Activated naive CD4-positive, alpha-beta T cell treated with anti-CD3 and anti-CD28 coated beads, Interleukin-2, amount 50 U/mL, for 16 hours (primary cell): ENCODE measurements at places on chromosomes 1 and 21.

DNA sequence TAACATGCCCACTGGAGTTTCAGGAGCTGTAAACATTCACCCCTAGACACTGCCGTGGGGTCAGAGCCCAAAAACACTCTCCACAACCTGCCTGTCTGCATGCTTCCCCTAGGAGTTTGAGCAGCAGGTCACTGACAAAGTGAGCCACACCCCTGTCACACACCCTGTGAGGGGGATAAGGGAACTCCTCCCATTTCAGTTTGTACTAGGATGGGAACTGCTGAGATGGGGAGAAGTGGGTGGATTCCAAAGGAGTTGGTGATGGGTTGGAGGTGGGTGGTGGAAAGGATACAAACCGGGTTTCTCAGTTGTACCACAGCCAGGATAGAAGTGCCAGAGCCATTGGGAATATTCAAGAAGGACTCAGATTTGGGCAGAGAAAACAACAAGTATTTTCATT, 140.2 kb downstream of the MIS18A start:
- no peak for DNase-seq

DNA sequence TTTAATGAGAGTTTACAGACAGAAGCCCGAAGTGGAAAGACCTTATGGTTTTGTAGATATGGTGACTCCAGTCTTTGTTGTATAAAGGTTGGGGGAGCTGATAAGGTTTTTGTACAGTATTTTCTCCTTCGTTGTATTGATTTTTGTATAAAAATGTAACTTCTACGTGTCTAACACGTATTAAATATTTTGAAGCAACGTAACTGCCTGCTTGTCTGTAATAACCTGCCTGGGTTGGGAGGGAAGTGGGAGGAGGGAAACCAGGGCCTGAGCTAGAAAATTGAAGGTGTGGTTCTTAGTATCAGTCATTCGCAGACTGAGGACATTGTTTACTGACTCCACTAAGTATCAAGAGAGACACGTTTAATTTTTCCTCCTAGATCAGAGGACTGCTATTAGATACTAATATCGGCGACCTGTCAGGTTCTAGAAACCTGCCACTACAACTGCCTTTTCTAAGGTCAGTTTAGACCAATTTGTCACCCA, 2.2 kb downstream of the IER5 start:
- peak; percentile 30 for DNase-seq

DNA sequence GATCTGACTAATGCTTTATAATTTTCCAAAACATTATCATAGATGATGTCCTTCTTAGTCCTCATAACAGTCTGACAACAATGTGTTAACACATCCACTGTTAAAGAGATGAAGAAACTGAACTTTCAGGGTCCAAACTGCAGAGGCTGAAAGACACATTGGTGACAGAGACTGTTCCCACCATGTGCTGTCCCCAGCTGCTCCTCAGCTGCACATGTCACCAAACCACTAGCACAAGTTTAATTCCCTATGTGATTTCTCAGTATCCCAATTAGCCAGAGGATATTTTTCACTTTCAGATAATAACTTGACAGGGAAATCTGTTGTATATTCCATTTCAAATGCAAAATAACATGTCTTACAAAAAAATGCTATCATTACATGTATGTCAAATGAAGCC, 24.6 kb downstream of the LAMC2 start:
- no peak for DNase-seq

DNA sequence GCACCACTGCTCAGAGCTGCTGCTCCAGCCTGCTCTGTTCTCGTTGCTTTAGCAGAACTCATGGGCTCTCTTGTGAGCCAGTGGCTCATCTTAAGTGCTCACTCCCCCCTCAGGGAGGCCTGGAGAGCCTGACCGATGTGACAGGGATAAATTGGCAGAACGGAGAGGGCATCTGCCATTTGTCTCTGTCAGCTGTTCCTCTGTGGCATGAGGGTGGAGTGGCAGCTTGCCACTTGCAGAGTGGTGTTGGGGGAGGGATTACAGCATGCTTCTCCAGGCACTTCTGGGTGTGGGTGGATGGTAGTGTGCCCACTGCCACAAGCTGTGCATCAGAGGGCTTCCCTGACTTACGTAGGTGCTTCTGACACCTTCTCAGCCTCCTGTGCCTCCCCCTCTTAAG, 229.5 kb downstream of the PAPPA2 start:
- DNase-seq = no peak

- peak; percentile 62 for DNase-seq
Measured at GRCh38 chr1:52601991-52602855, at the start of gene GPX7. Gene GPX7 (plus strand): TSS chr1:52602371. CDS start chr1:52602410, 39 bp downstream.

GRCh38 chr1:31152181-31152795, 86.8 kb upstream of the PUM1 start:
- DNase-seq = no peak
